Sigmoid colon (tissue), 7 donors: ENCODE measurements at places on chromosomes 11 and 22.
A peak's percentile ranks its signal among the peaks of the same experiment; 100 is the strongest.

GRCh38 chr11:68506908-68507307 is 46.4 kb downstream of the PPP6R3 start:
- DNase-seq = no peak

- peak; percentile 82 for DNase-seq
These were observed at the start of gene MPZL3 for GRCh38 chr11:118251858-118252652. TSS of gene MPZL3 (minus strand) at chr11:118252365. CDS start at chr11:118252294, 71 bp downstream.

DNA sequence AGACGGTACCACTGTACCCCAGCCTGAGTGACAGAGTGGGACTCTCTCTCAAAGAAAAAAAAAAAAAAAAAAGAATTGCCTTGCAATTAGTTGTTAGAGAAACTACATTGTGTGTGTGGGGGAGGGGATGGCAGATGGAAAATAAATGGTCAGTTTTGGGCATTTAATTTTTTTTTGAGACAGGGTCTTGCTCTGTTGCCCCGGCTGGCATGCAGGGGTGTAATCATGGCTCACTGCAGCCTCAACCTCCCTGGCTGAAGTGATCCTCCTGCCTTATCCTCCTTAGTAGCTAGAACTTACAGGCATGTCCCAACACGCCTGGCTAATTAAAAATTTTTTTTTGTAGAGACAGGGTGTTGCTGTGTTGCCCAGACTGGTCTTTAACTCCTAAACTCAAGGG is 36.4 kb downstream of the WEE1 start:
- no peak for DNase-seq

- no peak for DNase-seq
These were observed 32.1 kb downstream of the CACNG2 start for GRCh38 chr22:36671404-36671803.

DNA sequence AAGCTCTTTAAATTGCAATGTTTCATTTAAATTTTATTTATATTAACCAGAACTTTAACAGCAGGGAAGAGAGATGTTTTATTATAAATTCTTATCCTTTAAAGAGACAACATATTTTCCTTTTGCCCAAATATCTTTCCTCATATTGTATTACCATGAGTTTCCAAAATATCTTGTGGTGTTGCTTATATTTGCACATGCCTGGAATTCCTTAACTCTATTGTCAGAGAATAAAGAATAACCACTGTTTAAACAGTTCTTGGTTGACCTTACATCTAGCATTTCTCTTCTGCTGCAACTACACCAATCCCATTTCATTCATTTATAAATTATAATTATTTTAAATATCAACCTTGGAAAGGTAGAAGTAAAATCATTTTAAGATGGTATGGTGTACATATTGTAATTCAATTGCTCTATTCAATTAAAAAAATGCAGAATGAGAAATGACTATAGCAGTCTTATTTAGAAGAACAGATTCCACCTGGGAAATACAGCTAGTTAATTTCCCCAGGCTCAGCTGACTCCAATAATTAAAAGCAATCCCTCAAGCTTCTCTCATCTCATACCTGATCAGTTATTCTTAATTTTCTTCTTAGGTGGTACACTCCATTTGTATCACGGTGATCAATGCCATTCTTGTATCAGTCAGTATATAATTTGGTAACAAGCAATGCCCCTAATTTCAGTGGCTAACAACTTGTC is 923.3 kb downstream of the KCNA4 start:
- DNase-seq = no peak

DNA sequence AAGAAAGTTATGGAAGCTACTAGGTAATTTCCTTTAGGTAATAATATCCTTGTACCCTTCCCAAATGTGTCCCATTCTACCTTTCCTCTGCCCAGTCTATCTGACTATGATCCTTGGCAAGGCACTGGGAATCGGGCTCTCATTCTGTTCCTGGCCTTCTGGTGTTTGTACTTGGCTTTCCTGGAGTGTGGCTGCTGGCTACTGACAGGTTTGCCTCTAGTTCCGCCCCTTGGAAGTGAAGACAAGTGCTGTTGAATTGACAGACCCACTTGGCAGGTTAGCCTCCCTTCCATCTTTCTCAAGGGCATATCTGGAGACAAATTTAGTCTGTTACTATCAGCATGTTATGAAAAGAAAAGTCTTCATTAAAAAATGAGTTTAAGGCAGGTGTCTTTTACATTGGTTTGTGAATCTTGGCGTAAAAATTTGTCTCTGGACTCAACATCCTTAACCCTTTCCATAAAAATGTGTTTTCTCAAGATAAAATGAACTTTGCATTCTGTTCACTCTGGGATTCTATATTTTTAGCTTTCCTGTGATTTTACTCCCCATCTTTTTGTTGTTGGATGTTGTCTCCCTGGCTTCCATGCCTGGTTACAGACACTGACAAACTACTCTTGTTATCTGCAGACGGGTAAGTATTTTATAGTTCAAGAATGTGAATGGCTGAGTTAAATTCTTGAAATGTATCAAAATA is 287.4 kb upstream of the PDGFD start:
- no peak for DNase-seq

- DNase-seq = no peak
These were observed 1.7 kb downstream of the RASD2 start for GRCh38 chr22:35542157-35542938.

DNA sequence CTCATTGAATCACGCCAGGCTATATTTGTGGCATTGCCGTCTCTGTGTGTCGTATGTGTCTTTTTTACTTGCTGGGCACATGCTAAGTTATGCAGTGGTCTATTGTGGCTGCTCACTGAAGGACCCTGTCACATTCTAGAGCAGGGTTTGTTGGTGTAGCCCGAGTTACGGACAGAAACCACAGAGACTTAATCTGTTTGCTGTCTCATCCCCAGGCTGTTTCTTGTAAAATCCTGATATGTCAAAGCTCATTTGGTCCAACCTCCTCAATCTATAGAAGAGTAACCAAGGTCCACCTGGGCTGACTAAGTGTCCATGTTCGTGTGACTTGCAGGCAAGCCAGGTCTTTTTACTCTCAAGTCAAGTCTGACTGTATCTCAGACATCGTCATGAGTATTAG is 5.0 kb downstream of the DPF2 start:
- no peak for DNase-seq

GRCh38 chr11:118224511-118225188 is at the start of gene JAML:
TSS of gene JAML (minus strand) at chr11:118225011. CDS start at chr11:118214866, 10,145 bp downstream.
- no peak for DNase-seq

DNA sequence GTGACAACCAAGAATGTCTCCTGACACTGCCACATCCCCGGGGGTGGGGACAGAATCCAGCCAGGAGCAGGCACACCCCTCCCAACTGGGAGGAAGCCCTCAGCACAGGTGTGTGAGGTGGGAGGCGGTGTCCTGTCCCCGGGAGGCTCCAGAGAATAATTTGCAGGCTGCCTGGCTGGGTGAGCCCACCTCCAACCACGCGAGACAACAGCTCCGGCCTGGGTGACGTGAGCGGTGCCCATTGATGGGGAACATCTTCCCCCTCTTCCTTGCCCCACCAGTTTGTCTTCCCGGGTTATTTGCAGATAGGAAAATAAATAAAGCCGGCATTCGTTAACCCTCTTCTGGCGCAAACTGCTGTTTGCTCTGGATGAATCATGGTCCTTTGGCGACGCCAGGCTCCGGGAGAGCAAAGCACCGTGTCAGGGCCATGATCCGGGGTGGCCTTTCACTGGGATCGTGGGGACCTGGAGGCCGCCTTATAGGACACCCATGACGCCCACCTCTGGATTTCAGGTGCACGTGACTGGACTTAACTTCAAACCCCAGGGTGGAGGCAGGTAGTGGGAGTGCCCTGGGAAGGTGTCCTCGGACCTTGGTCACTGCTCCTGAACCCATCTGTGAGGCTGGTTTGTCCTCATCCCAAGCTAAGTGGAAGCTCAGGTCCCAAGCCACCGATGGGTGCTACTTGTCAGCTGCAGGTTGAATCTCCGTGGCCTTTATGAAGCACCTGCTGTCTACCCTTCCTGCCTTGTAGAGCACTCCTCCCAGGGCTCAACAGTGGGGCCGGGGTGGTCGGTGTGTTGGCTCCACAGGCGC is 13.9 kb downstream of the CCND1 start:
- DNase-seq = peak; percentile 57

DNA sequence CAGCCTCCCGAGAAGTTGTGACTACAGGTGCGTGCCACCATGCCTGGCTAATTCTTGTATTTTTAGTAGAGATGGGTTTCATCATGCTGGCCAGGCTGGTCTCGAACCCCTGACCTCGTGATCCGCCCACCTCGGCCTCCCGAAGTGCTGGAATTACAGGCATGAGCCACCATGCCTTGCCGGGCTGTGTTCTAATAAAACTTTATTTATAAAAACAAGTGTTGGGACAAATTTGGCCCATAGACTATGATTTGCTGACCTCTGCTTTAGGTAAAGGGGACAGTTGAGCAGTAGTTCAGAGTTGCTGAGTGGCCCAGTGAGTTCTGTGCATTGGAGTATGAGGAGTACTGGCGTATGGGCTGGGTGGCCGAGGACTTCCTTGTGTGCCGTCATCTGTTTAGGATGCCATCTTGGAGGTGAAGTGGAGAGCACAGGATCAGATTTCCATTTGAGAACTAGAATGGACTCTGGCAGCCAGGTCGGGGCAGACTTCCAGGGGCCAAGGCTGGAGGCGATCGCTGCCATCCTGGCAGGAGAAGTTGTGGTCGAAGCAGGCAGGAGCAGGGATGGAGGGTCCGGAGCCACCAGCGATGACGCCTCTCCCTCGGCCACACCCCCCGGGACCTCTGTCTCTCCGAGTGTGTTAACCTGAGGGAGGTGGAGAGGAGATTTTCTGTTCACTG is 43.8 kb downstream of the FBLN1 start:
- no peak for DNase-seq

DNA sequence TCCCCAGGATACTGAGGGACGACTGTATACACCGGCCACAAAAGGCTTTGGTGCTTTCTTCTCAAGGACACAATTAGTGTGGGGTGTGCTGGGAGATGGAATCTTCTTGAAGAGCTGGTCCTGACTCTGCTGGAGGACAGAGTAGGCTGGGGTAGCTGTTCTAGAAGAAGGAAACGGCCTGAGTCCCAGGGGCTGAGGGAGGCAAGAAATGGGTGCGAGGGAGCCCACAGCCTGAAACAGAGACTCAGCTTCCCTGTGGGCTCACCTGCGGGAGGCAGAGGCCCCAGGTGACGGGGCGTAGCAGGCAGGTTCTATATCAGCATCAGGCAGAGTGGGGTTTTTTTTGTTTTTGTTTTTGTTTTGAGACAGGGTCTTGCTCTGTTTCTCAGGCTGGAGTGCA is 36.6 kb downstream of the PARVG start:
- no peak for DNase-seq

GRCh38 chr11:132301465-132301864 is 931.0 kb downstream of the NTM start:
- no peak for DNase-seq

DNA sequence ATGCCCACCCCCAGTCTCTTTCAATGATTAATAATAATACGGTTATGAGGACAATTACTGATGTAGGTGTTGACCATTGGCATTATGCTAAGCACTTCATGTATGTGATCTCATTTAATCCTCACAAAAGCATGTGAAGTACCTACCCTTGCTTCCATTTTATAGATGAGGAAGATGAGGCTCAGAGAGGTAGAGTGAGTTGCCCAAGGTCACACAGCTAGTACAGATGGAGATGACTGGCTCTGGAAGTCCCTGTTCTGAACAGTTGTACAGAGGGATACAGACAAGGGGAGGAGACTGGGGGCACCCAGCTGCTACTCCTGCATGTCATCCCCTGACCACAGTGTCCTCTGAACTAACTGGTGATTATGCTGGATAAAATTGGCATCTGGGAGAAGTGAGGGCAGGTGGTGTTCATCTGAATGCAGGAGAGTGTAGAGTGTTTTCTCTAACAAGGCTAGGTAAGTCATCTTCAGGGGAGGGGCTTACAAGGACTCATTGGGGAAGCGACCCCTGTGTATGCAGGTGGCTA is 43.2 kb downstream of the KIAA1671 start:
- no peak for DNase-seq

DNA sequence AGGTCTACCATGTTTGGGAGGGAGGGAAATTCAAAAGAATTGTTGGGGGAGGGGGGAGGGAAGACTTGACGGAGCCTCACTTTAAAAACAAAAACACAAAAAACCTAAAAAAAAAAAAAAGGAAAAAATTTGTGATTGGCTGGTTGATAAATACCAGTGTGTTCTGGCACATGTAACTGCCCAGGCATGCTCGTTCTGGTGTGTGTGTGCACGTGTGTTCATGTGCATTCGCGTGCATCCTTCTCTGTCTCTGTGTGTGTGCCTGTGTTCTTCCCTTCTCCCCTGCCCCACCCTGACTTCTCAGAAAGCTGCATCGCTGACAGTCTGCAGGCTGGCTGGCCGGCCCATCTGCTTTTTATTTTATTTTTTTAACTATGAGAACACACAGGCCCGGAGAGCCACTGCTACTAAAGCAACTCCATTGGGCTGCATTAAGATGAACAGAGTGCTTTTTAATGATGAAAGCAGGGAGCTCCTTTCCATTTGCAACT is 22.6 kb upstream of the ADSL start:
- no peak for DNase-seq

DNA sequence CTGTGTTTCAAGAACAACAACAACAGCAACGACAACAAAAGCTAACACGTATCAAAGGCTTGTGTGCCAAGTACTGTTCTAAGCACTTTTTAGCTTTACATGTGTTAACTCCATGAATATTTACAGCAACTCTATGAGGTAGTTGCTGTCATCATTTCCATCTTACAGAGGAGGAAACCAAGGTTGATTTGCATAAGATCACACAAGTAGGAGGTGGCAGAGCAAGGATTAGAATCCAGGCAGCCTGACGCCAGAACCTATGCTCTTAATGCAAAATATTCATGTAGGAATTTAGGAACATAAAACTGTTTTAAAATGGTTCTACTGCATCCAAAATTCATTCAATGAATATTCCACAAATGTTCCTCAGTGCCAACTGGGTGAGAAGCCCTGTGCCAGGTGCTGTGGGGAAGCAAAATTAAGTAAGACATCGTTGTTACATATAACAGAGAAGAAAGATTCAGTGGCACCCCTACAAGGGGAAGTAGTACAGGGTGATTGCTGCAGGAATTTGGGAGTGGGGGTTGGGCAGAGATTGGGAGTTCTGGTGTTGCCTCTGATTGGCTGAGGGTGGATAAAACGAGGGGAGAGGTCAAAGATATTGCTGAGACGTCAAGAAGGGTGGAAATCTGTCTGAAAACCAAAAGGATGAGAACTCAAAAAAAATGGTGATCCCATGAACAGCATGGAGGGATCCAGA is 86.1 kb upstream of the ARHGAP20 start:
- no peak for DNase-seq

GRCh38 chr11:5238486-5238885 is 4.2 kb upstream of the HBD start:
- no peak for DNase-seq

- no peak for DNase-seq
These were observed 55.6 kb upstream of the SPTBN2 start for GRCh38 chr11:66784575-66784974.

GRCh38 chr11:20066783-20067156 is 93.5 kb downstream of the DBX1 start:
- no peak for DNase-seq
